ENCODE measurements at places on chromosomes 13 and 19.

GRCh38 chr13:80778297-80778696 is 437.4 kb upstream of the SPRY2 start:
- no peak for DNase-seq

DNA sequence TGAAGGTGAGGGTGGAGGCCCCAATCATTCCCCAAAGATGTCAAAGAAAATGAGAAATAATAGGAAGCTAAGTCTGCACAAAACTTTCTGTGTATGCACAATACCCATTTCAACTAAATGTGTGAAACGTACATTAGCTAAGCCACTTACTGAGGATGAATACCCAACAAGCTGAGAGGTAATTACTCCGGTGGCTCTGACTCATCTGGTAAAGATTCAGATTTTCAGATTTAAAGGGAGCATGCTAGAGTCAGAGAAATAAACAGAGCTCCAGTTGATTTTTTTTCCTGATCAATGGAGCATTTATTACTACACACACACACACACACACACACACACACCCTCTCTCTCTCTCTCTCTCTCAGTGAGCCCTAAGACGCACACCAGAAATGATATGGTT is 194.8 kb upstream of the ARGLU1 start:
- DNase-seq = no peak

DNA sequence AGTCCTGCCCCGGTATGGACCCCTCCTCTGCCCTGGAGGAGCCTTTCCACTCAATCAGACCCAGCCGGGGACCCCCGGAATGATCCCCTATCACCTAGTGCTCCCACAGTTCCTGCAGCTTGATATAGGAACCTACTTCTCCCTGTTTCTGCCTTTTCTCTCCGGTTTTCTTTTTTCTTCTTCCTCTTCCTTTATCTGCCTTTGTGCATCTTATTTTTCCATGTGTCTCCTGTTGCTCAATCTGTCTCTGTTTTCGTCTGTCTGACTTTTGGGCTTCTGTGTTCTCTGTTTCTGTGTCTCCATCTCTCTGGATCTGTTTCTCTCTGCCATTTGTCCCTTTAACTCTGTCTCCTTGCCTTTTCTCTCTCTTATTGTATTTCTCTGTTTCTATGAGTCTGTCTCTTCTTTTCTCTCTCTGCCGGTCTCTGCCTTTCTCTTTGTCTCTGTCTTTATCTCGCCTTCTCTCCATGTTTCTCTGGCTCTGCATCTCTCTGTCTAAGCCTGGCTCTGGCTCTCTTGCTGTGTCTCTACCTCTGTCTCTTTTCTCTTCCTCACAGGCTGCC is 10.0 kb downstream of the MEGF8 start:
- no peak for DNase-seq

GRCh38 chr13:44662515-44662914 is 86.4 kb upstream of the TSC22D1 start:
- DNase-seq = no peak

GRCh38 chr13:40591091-40591490 is 75.3 kb downstream of the FOXO1 start:
- DNase-seq = no peak

DNA sequence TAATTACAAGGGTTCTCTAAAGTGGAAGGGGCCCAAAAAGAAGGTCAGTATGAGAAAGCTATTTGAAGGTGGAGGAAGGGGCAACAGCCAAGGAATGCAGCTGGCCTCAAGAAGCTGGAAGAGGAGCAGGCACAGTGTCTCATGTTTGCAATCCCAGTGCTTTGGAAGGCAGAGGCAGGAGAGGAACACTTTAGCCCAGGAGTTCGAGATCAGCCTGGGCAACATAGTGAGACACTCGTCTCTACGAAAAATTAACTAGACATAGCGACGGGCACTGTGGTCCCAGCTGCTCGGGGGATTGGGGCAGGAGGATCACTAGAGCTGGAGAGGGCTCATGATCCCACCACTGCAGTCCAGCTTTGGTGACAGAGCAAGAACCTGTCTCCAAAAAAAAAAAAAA is 656 bp upstream of the NEK3 start:
- DNase-seq = no peak

GRCh38 chr19:13037161-13037560 is 41.9 kb downstream of the NFIX start:
- no peak for DNase-seq

- DNase-seq = no peak
These were observed 20.9 kb downstream of the C19orf12 start for GRCh38 chr19:29694161-29694560.

DNA sequence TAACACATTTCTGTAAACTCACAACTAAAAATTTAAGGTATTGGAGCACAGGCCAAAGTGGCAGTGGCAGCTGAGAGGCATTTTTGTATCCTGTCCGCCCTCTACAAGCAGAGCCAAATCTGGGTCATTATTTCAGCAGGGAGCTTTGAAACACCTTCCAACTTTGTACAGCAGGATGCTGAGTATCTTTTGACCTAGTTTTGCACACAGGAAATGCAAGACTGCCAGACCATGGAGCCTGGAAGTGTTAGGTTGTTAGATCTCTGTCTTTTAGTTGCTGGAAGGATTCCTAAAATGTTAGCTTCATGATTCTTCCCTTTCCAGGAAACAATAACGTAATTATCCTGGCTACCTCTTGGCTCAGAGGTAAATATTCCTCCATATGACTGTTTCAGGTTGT is 148.6 kb upstream of the ATXN8OS start:
- DNase-seq = no peak

GRCh38 chr13:25118378-25118905 is 22.5 kb downstream of the PABPC3 start:
- no peak for DNase-seq
